NCI-H510A (cell line): ENCODE measurements at places on chromosomes 12 and 14.

DNA sequence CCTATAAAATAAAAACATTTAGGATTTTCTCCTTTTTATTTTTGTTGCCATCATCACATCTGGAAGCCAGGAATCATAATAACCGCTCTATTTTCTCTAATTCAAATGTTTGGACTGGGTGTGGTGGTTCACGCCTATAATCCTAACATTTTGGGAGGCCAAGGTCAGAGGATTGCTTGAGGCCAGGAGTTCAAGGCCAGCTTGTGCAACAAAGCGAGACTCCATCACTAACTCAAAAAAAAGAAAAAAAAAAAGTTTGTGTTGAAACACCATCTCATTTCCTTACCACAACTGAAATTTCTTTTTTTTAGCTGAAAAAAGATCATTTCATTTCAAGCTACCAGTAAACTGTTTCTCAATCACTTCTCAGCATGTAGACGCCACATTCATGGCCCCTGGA is 8.8 kb upstream of the BAZ1A start:
- no peak for DNase-seq

- DNase-seq, result no peak
These were observed 22.0 kb upstream of the CALM1 start for GRCh38 chr14:90374813-90375212.

DNA sequence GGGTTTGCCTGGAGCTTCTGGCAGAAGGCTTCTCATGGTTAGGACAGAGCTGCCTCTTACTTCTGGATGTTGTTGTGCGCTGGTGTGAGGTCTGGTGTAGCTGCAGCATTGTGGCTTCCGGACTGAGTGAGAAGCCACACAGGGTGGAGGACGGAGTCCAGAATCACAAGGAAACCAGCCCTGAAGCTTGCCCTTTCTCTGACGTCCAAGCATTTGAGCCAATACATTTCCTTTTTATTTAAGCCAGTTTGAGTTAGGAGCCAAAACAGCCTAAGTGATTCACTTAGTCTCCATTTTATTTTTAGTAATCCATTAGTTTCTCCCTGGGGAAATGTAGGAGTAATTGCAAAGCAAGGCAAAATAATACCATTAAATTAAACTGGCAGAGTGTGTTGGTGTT is 402.4 kb upstream of the RGS6 start:
- DNase-seq, result no peak

- DNase-seq, result no peak
These were observed 152.4 kb upstream of the PWP1 start for GRCh38 chr12:107533218-107533617.

DNA sequence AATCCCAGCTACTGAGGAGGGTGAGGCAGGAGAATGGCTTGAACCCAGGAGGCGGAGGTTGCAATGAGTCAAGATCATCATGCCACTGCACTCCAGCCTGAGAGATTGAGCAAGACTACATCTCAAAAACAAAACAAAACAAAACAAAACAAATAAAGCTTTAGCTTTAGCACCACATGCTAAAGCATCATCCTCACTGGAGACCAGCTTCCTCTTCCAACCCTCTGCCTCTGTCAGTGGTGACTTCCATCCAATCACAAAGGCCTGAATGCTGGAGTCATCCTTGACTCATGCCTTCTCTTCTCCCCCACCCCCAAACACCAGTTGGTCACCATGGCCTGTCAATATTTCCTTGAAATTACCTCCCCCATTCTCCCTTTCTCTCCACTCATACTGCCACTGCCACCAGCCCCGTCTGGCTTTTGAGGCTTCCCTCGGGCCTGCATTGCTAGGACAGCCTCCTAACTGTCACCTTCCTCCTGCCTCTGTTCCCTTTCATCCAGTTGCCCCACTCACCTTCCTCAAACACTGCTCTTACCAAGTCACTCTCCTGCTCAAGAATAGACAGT is 1.4 kb downstream of the ZNF385A start:
- DNase-seq, result no peak
